Activated T-helper 1 cell treated with anti-CD3 and anti-CD28 coated beads, Interleukin-2, amount 50 U/mL, for 16 hours (primary cell): ENCODE measurements at places on chromosomes 7 and 10.
A peak's percentile ranks its signal among the peaks of the same experiment; 100 is the strongest.

- no peak for DNase-seq
Measured at GRCh38 chr7:101486433-101487104, 123.9 kb downstream of the COL26A1 start.

DNA sequence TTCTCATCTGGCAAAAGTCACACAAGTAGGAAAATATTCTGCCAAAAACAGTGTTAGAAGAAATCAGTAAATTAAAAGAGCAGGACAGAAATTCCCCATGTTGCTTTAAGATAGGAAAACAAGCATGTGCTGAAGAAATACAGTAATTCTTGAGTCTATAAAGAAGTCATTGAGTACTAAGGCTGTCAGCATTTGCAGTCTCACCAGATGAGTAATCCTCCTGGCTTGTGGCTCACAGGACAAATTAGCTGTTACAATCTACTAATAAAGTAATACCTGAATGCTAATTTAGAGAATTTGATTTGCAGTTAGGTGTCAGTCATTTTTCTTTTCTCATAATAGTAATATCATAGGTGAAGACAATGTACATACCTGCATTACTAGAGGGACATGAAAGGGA lies 1158.9 kb upstream of the CELF2 start:
- DNase-seq: no peak

- no peak for DNase-seq
Measured at GRCh38 chr10:72087392-72087968, 871 bp downstream of the SPOCK2 start.

- DNase-seq: no peak
Measured at GRCh38 chr10:28800144-28800543, 122.8 kb downstream of the BAMBI start.

DNA sequence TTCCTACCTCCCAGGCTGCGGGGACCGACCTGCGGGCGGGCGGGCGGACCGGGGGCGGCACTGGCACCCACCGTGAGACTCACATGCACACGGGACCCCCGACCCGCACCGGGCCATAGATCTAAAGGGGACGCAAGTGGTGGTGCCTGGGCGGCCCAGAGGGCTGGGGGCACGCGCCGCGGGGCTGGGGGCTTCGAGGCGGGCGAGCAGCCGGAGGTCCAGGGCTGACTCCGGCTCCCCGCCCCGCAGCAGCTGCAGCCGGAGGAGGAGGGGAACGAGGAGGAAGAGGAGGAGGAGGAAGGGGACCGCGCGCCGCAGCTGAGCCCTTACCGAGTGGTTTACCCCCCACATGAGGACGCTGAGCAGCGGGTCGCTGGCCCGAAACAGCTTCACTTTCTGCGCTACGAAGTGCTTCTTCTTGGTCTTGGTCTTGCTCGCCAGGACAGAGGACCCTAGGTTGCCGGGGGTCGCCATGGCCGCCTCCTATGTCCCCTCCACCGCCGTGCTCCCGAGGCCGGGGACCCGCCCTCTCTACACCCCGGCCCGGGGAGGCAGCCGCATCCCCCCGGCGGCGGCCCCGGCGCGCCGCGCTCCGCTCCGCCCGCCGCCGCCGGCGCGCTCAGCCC lies 412 bp downstream of the PIP4K2A start:
- DNase-seq: peak; percentile 9

DNA sequence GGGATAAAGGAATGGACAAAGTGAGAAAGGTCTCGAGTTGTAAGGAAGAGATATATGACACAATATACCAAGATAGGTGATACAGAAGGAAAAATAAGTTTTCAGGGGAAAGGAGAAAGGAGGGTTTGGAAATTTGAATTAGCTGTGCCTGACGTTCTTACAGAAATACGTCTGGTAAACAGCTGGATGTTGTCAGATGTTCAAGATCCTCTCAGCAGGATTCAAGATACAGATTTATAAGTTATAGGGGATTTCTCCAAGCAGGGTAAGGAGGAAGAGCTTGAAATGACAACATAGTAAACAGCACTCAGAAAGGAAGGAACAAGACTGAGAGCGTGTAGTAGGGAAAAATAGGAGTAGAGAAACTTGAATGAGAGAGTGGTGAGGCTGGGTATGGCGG lies 1184.1 kb downstream of the TYW1 start:
- DNase-seq: no peak

GRCh38 chr10:102434394-102435132 lies 2.2 kb upstream of the CUEDC2 start:
- no peak for DNase-seq

- DNase-seq: no peak
Measured at GRCh38 chr10:30583778-30584415, 45.7 kb downstream of the LYZL2 start.
